Brain pericyte (primary cell): ENCODE measurements at places on chromosomes 5 and 9.

DNA sequence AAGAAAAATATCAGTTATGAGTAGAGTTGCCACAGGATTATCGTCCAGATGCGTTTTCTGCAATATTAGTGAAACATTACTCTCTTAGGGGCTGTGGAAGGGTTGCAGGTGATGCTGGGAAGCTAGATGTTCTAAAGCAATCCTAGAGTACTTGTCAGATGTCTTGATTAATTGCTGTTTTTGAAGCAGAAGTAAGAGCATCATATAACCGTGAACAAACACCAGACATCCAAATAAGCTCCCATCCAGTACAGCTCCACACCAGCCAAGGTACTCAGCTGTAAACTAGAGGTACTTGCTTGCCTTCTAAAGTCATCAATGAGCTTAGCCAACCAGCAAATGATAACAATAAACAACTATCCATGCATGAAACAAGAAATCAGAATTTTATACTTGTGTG is 131.1 kb downstream of the ST8SIA4 start:
- DNase-seq: no peak

- no peak for DNase-seq
Observed at GRCh38 chr5:143738417-143739401, 73.3 kb upstream of the HMHB1 start.

GRCh38 chr9:134509281-134509680 is 132.3 kb upstream of the COL5A1 start:
- DNase-seq: no peak

DNA sequence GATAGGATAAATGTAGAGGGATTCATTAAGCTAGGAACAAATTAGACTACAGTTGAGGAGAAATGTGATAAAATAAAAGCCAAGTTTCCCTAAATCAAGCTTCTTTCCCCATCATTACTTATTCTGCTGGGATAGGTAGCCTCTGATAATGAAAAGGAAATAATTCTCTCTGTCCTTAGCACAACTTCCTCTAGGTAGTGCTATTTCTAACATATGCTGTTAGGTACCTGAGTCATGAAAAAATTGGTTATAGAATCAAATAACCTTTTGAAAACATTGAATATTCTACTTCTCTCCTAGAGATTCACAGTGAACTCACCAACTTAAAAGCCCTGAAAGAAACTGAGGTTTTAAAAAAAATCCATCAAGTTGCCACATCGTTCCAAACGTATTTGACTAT is 1793.1 kb downstream of the EFNA5 start:
- no peak for DNase-seq

- no peak for DNase-seq
Observed at GRCh38 chr5:128424646-128425045, 113.4 kb downstream of the FBN2 start.

GRCh38 chr5:58979090-58979489 is 396.2 kb downstream of the RAB3C start:
- DNase-seq: no peak

GRCh38 chr9:124361128-124361527 is 54.1 kb downstream of the PSMB7 start:
- DNase-seq: no peak

- no peak for DNase-seq
Observed at GRCh38 chr5:170143710-170144109, 38.0 kb downstream of the FOXI1 start.

GRCh38 chr5:36841677-36842076 is 34.9 kb upstream of the NIPBL start:
- DNase-seq: no peak

- no peak for DNase-seq
Observed at GRCh38 chr5:126433701-126434100, 10.5 kb downstream of the GRAMD2B start.

DNA sequence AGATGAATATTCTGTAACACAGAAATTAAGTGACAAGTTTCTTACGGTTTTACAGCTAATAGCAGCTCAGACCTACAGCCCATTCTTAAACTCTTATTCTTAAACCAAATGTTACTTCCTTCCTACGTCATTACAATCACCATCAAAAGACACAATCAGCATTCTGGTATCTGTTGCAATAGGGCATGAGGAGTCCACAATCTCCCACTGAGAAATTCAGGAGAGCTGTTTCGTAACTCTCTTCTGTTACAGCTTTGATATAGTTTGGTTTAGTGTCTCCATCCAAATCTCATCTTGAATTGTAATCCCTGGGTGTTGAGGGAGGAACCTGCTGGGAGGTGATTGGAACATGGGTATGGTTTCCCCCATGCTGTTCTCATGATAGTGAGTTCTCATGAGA is 163.4 kb downstream of the GAS1 start:
- peak; percentile 11 for DNase-seq

DNA sequence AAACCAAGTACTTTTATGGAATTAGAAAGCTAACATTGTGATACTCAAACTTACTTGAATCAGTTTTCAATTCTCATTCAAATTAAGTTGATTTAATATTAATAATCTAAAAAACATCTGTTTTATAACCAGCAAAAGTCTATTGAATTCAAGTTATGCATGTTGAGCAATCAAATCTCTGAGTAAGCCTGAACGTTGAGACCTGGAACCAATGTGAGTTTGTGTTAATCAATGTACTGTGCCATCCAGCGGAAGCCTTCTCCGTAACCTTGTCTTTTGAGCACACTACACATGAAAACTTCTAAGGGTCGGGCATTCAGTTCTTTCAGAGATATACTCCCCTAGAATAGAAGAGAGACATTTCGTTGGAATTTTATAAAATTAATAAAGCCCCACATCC is 25.9 kb downstream of the SAR1B start:
- no peak for DNase-seq

DNA sequence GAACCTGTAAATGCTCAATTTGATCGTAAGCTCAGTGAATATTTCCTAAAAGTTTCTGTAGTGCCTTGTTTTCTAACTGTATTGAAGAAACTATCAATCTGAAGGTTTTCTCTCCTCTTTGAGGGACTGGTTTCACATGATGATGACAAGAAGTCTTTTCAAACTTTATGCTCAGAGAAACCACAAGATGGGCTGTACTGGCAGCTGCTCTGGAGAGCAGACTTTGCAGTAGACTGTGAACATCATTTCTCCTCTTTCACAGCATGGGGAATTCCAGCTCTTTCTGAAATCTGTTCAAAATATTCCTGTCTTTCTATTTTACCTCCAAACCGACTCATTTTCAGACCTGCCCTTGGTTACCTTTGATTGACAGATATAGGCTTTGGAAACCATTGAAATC is 194.4 kb downstream of the IZUMO3 start:
- DNase-seq: no peak

- DNase-seq: no peak
Observed at GRCh38 chr5:109570362-109570874, 119.3 kb upstream of the MAN2A1 start.

DNA sequence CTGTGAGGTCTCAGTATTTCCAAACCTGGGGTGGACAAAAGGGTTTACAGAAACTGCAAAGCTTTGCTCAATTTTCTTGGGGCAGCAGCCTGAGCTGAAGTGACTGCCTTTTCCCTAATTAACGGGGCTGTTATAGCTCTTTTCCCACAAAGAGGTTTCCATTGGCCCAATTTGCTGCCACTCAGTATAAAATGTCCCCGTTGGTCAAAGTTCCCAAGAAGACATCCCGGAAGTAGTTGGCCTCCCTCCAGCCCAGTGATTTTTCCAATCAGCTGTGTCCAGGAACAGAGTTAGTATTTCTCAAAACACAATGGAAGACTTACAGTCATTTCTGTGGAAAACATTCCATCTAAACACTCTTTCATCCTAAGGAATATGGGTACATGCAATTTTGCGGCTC is 643.6 kb downstream of the ACTL7B start:
- DNase-seq: no peak

DNA sequence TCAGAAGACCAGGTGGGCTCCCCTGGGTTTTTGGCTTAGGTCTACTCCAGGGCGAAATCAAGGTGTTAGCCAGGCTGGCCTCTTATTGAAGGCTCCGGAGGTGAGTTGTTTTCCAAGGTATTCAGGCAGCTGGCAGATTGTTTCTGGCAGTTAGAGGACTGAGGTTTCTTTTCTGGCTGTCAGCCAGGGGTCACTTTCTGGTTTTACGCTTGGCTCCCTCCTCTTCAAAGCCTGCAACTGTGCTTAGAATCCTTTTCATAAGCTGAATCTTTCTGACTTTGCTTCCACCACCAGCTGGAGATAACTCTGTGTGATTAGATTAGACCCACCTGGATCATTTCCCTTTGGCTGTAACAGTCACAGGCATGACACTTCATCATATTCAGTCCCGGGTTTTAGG is 24.6 kb downstream of the RFK start:
- no peak for DNase-seq

DNA sequence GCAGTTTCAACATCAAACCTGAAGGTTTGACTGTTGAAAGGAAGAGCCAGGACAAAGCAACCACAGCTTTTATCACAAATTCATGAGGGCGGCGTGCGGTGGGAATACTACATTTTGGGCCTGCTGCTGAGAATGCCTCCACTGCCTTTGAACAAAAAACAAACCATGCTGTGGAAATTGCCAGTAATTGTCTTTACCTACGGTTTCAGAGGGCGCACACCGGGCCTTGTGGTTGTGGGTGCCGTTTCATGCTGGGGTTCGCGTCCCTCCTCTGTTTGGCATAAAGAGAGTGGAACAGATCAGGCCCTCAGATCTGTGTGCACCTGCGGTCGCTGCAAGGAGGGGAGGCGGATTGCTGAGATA is 27.6 kb upstream of the TCF7 start:
- no peak for DNase-seq

GRCh38 chr5:96001262-96001661 is 39.6 kb upstream of the ELL2 start:
- no peak for DNase-seq

- no peak for DNase-seq
Observed at GRCh38 chr5:32014096-32014745, 159.9 kb downstream of the GOLPH3 start.

DNA sequence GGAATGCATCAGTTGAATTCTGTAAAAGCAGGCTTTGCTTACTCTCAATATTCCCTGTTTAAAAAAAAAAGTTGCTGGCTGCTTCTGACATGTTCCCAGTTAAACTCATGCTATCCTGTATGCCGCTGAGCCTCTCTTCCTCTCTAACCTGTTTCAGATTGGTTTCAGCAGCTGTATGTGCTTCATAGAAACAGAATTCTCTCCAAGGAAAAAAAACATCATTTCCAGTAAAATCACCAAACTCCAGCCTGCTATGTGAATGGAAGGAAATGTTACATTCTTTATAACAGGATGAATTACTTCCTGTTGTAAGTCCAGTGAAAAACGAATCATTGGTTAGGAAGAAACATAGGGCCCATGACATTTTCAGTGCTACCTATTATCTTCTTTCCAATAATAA is 25.7 kb upstream of the KCNV2 start:
- no peak for DNase-seq

- peak; percentile 54 for DNase-seq
Observed at GRCh38 chr9:96486386-96487028, 36.5 kb downstream of the HABP4 start.

GRCh38 chr5:131932235-131932634 is 13.2 kb downstream of the MEIKIN start:
- no peak for DNase-seq

- DNase-seq: peak; percentile 49
Observed at GRCh38 chr5:149035372-149035790, 27.5 kb downstream of the SH3TC2 start.

- no peak for DNase-seq
Observed at GRCh38 chr9:2465921-2466460, 155.6 kb upstream of the VLDLR start.

- no peak for DNase-seq
Observed at GRCh38 chr5:135488727-135489465, 36.7 kb upstream of the TIFAB start.

- no peak for DNase-seq
Observed at GRCh38 chr5:110653231-110653970, 73.1 kb downstream of the TMEM232 start.

DNA sequence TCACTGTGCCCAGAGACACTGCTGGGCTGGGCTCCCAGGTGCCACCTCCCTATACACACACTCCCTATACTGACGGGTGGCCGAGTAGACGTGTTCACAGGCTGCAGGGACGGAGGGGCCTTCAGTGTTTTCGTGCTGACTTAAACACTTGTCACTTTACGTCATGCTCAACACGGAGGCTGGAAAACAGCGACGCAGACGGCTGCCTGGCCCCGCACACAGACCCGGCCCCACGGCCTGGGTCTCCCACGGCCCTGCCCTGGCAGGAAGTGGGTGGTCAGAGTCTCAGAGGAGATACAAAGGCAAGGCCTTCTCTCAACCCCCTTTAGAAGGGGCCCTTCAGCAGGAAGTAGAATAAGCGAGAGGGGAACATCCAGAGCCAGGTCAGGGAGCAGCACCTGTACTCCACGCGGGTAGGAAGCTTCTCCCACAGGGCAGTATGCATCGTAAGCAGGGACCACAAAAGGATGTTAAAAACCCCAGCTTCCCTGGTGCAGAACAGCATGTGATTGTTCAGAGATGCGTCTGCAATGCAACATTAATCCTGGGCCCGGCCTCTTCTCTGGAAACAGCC is 11.9 kb upstream of the TBC1D9B start:
- no peak for DNase-seq

DNA sequence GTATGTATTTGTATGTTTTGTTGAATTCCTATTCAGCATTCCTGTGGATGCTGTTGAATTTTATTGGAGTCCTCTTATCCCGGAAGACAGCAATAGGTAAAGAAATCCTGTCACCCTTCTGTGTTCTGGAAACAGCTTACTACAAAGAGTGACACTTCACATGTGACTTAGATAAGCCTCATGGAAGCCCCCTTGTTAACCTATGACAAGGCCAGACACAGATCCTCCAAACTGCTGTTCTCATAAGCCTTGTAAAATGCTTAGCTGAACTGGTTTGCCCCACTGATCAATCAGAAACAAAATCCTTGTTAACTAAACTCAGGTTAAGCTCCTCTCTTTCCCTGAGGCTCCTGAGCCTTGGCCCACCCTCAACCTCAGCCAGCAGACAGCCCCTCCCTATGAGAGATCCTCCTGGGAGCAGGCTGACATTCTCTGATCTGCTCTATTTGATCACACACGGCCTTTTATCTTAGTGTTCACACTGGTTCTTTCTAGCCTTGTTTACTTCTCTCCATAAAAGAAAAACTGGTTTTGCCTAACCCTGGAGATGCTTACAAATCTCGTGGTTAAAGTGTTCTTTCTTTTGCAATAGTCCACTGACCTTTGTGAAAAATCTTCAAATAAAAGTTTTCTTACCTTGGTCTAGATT is 29.4 kb upstream of the ATP6V1G1 start:
- no peak for DNase-seq

DNA sequence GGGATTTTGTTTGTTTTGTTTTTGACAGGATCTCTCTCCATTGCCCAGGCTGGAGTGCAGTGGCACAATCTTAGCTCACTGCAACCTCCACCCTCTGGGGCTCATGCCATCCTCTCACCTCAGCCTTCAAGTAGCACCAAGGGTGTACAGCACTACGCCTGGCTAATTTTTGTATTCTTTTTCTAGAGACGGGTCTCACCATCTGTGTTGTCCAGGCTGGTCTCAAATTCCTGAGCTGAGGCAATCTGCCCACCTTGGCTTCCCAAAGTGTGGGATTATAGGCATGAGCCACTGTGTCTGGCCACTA is 7.3 kb downstream of the GCNT1 start:
- no peak for DNase-seq

- DNase-seq: no peak
Observed at GRCh38 chr5:175814691-175815090, 56.7 kb upstream of the CPLX2 start.
